ENCODE measurements at places on chromosomes 1 and 21.
A peak's percentile ranks its signal among the peaks of the same experiment; 100 is the strongest.

GRCh38 chr1:225595452-225595851 lies 57.5 kb downstream of the ENAH start:
- no peak for DNase-seq

DNA sequence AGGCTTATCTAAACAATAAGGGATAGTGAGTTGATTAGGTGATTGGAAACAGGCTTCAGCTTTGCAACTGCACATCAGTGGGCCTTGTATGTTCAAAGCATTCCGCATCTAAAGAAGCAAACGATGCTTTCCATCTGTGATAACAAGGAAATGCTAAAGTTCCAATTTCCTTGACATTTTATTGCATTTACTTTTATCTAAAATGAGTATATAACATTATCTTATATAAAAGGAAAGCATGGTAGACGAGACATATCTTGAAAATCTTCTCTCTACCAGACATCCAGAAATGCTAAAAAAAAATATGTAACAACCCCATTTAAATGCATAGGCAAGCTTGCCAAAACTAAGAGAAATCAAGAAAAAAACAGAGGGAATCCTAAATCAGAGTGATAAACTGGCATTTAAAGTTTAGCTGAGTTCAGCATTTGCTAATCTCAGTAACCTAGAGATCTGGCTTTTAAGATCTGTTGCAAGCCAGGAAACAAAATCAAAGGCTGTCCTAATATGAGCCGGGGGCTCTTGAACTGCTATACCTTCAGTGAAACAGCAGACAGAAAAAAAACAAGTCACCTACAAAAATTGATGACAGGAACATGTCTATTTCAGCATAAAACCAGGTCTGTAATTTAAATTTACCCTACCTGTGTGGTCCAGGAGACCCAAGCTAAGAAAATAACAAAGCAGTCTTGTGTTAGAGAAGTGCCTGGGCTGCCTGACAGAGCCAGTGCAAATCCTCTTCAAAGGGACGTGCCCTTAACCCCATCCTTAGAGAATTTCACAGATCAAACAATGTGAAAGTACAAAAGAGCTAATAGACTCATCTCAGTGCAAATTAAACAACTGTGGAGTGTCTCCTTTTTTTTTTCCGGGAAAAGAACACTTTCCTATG lies 3.1 kb upstream of the RGS13 start:
- DNase-seq, result no peak

- no peak for DNase-seq
Observed at GRCh38 chr1:9270290-9270883, 22.3 kb upstream of the SPSB1 start.

GRCh38 chr1:63924600-63924999 lies 150.8 kb downstream of the ROR1 start:
- DNase-seq, result no peak

GRCh38 chr1:206878456-206878855 lies 13.0 kb downstream of the IL20 start:
- no peak for DNase-seq

GRCh38 chr1:76059451-76059850 lies 15.1 kb upstream of the ST6GALNAC3 start:
- DNase-seq, result no peak

DNA sequence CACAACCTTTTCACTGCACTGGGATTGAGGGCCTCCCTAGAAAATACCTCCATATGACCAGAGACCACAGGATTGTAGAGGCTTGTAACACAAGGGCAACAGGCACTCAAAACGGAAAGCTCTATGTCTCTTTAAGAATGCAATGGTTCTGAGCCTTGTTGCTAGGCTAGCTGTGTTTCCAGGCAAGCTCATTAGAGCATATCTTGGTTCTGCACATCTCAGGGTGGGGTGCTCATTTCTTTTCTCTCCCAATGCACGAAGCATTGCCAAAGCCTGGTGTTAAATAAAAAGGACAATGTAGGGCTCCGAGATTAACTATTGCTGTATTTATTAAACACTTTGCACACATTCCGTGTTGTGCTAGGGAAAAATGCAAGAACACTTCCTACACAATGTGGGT lies 315.9 kb downstream of the PRDM2 start:
- no peak for DNase-seq

GRCh38 chr1:146019231-146020057 lies 2.1 kb downstream of the HJV start:
- no peak for DNase-seq

GRCh38 chr1:39833121-39833520 lies 44.5 kb upstream of the BMP8B start:
- DNase-seq, result no peak

DNA sequence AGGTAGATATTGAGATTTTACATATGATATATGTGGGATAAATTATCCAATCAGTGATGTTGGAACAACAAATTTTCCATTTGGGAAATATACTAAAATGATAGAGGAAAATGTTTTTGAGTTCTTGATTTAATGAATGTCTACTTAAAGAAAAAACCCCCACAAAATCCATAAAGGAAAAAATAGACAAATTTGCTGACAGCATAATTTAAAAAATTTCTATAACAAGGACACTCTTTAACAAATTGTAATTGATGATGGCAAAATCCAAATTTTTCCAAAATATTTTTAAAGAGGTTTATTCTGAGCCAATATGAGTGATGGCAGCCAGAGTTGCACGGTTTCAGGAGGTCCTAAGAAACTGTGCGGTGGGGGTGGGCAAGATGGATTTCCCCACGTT lies 51.9 kb upstream of the RHOU start:
- DNase-seq, result no peak

- DNase-seq, result no peak
Observed at GRCh38 chr1:233868461-233868860, 36.0 kb upstream of the SLC35F3 start.

- DNase-seq, result no peak
Observed at GRCh38 chr1:26970810-26971209, 10.5 kb upstream of the KDF1 start.

GRCh38 chr1:23657659-23658275 lies 33.8 kb upstream of the RPL11 start:
- DNase-seq, result peak; percentile 69

GRCh38 chr1:1232208-1232795 lies at the start of gene B3GALT6:
TSS of gene B3GALT6 (plus strand) at chr1:1232237. CDS start at chr1:1232279, 42 bp downstream.
- no peak for DNase-seq

DNA sequence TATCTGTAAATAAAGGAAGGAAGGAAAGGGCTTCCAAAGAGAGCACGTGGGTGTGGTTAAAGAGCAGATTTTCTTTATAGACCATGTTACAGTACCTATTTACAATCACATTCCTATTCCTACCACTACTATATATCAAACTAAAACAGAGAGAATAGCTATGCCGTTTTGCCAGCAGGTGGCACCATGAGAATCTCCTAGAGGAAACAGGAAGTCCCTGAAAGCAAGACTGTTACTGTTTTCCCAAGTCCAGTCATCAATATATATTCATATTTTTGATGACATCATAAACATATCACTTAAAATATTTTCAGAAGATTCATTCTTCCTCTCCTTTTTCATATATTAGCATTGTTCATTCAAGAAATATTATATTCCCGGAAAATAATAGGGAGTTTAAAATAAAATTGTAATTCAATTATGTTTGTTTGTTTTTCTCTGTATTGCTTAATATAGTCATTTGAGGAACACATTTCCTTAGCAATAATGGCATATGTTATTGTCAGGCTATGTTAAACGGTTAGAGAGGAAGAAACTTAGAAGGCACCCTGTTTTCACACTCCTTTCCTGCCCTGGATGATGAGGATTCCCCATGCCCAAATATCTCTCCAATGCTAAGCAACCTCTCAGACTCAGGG lies 6.6 kb downstream of the CCDC190 start:
- peak; percentile 70 for DNase-seq

- no peak for DNase-seq
Observed at GRCh38 chr1:209384710-209385550, 198.6 kb upstream of the CAMK1G start.

DNA sequence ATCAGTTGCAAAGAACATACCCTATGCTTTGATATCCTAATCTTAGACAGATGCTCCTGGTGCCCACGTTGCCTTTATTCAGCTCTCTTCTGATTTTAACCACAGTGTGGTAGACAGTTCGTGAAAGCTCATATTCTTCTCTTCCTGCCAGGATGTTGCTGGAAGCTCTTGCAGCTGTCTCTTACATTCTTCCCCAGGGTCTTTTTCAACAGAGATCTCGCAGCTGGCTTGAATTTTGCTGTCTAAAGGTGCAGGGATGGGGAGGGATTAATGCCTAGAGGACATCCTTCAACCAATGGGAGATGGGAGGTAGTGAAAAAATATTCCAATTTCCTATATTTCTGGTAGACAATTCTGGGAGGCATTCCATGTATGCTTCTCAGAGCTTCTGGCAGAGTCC lies 150.0 kb upstream of the APP start:
- no peak for DNase-seq

DNA sequence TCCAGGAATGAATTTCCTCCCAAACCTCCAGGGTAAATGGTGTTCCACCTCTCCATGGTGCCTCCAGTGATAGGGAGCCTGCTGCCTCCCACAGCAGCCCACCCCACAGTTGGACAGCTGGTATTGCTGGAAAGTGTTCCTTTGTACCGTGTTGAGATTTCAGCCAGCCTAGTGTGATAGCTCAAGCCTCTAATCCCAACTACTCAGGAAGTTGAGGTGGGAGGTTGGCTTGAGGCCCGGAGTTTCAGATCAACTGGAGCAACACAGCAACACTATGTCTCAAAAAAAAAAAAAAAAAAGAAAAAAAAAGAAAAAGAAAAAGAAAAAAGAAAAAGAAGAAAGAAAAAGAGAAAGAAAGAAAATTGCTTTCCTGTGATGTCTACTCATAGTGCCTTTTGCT lies 96.1 kb downstream of the CHD1L start:
- no peak for DNase-seq

DNA sequence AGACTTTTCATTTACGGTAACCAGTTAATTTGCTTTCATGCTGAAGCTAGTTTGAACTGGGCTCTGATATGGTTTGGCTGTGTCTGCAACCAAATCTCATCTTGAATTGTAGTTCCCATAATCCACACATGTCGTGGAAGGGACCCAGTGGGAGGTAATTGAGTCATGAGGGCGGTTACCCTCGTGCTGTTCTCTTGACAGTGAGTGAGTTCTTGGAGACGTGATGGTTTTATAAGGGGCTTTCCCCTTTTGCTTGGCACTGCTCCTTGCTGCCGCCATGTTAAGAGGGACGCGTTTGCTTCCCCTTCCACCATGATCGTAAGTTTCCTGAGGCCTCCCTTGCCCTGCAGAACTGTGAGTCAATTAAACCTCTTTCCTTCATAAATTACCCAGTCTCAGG lies 10.3 kb upstream of the FHAD1 start:
- no peak for DNase-seq

DNA sequence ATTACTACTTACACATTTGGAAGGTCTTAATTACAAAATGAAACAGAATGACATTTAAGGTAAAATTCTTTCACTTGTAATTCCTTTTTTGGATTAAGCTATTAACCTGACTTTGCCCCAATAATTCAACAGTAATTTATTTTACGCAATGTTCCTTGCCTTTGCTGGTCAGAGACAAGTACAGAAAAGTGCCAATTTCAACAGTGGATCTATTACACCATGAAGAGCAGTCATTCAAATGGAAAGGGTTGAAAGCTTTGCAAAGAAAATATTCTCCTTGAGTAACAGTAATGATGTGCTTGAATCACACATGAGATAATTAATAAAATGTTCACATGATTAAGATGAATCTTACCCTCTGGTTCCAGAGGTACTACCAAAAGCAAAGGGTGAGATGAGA lies 84.7 kb downstream of the APP start:
- DNase-seq, result no peak

- DNase-seq, result no peak
Observed at GRCh38 chr1:72524021-72524420, 241.7 kb upstream of the NEGR1 start.

GRCh38 chr1:33393524-33393923 lies 37.4 kb downstream of the PHC2 start:
- DNase-seq, result no peak

GRCh38 chr1:233261206-233261605 lies 34.3 kb downstream of the PCNX2 start:
- DNase-seq, result no peak

DNA sequence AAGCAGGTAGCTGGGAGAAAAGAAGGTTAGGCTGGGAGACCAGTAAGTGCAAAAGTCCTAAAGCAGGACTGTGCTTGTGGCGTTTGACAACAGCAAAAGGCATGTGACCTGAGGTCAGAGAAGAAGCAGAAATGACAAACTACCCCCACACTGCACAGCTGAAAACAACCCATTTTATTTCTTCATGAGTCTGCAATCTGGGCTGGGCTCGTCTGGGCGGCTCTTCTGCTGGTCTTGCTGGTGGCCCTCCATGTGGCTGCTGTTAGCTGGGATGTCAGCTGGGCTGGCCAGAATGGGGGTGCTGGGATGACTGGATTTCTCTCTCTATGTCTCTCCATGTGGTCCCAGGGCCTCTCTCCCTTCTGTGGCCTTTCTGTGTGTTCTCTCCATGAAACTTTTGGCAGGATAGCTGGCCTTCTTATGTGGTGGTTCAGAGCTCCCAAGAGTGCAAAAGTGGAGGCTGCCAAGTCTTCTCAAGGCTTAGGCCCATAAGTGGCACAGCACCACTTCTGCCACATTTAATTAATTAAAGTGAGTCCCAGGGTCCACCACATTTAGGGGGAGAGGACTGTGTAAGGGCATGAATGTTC lies 128.6 kb downstream of the RIPK4 start:
- DNase-seq, result no peak

DNA sequence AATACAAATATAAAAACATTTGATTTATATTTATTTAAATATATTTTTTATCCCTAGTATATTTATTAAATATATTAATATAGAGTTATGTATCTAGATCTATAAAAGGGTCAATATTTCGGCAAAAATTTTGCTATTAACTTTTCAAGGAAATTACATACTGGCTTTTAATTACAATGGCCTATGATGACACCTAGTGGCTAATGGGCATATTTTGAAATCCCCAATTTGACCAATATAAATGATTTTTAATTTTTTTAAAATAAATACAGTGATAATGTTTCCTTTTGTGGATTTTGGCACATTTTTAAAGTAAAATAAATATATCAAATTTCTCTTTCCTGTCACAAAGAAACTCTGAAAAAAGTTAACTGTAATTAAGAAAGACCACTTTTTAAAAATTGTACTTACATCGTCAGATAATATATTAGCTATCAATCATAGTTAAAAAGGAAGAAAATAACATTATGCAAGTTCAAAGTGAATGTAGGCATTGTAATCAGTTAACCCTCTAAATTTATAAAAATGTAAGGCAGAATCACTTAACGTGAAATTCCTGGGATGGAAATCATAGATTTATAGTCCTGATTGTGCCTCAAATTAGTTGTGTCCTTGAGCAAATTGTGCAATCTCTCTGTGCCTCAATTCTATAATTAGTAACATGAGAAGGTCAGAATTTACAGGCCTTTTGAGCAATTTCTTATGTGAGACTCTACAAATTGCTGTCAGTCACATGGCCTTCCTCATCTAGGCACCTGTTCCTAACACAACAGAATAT lies 25.6 kb upstream of the RGS13 start:
- no peak for DNase-seq

- no peak for DNase-seq
Observed at GRCh38 chr21:22476214-22476613, 1478.0 kb downstream of the NCAM2 start.

GRCh38 chr1:160667896-160668295 lies 21.1 kb upstream of the SLAMF1 start:
- DNase-seq, result no peak

GRCh38 chr1:184820956-184821355 lies 66.3 kb upstream of the EDEM3 start:
- DNase-seq, result no peak
